Activated CD8-positive, alpha-beta memory T cell treated with anti-CD3 and anti-CD28 coated beads, Interleukin-2, amount 10 ng/mL, durations not matched to agents 7 days and 5 days (primary cell): ENCODE measurements at places on chromosomes 16 and 17.

DNA sequence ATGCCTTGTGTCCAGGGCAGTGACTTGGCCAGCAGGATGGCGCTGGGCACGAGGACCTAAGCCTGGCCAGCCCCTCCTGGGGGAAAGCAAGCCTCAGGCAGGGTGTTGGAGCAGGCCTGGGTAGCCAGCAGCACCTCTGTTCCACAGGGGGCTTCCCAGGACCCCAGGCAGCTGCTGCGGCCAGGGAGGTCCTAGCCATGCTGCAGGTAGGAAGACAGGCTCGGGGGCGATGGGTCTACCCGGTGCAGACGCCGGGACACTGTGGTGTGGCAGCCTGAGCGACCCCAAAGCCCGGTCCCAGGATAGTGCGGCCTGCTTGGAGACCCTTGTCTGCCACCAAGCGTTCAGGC is 22.4 kb upstream of the AATK start:
- no peak for DNase-seq
- H3K4me1 ChIP-seq, result no peaks in the 10 kb centered on the region
- no peak overlapping the region for H3K4me3 ChIP-seq
- no peaks in the 10 kb centered on the region for H3K27me3 ChIP-seq

DNA sequence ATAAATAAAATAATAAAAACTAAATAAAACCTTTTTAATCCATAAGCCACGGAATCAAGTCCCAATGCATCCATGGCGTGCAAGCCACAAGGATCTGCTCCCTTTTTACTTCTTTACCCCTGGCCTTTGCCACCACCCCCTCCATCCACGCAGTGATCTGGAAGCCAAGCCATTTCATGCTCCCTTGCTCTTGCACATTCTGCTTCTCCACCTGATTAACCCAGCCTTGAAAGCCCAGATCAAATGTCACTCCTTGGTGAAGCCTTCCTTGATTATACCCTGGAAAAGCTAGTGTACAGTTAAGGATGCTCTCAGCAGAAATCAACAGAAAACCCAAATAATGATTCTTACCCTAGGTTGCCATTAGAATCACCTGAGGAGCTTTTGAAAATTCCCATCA is 9.9 kb downstream of the LRRC3C start:
- H3K27ac ChIP-seq, result no peak overlapping the region
- H3K27me3 ChIP-seq, result no peaks in the 10 kb centered on the region
- no peak overlapping the region for H3K4me3 ChIP-seq
- no peak for DNase-seq
- H3K36me3 ChIP-seq, result no peaks in the 10 kb centered on the region

- DNase-seq, result no peak
- peaks cover 13% of the 10 kb centered on the region for H3K4me1 ChIP-seq
- H3K27ac ChIP-seq, result no peak overlapping the region
- H3K4me3 ChIP-seq, result no peak overlapping the region
- peaks cover 5% of the 10 kb centered on the region for H3K36me3 ChIP-seq
- peaks cover 11% of the 10 kb centered on the region for H3K27me3 ChIP-seq
Measured at GRCh38 chr17:78472035-78472905, 93.8 kb downstream of the PGS1 start.

- no peaks in the 10 kb centered on the region for H3K27me3 ChIP-seq
- no peaks in the 10 kb centered on the region for H3K36me3 ChIP-seq
- no peaks in the 10 kb centered on the region for H3K4me1 ChIP-seq
- no peak for DNase-seq
Measured at GRCh38 chr16:54677308-54677950, 253.2 kb upstream of the IRX5 start.

DNA sequence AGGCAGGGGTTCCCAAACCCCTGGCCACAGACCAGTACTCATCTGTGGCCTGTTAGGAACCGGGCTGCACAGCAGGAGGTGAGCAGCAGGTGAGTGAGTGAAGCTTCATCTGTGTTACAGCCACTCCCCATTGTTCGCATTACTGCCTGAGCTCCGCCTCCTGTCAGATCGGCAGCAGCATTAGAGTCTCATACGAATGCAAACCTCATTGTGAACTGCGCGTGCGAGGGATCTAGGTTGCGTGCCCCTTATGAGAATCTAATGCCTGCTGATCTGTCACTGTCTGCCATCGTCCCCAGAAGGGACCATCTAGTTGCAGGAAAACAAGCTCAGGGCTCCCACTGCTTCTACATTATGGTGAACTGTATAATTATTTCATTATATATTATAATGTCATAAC is 25.1 kb upstream of the RMI2 start:
- no peaks in the 10 kb centered on the region for H3K27me3 ChIP-seq
- H3K4me3 ChIP-seq, result no peak overlapping the region
- no peak for DNase-seq
- H3K36me3 ChIP-seq, result no peaks in the 10 kb centered on the region

DNA sequence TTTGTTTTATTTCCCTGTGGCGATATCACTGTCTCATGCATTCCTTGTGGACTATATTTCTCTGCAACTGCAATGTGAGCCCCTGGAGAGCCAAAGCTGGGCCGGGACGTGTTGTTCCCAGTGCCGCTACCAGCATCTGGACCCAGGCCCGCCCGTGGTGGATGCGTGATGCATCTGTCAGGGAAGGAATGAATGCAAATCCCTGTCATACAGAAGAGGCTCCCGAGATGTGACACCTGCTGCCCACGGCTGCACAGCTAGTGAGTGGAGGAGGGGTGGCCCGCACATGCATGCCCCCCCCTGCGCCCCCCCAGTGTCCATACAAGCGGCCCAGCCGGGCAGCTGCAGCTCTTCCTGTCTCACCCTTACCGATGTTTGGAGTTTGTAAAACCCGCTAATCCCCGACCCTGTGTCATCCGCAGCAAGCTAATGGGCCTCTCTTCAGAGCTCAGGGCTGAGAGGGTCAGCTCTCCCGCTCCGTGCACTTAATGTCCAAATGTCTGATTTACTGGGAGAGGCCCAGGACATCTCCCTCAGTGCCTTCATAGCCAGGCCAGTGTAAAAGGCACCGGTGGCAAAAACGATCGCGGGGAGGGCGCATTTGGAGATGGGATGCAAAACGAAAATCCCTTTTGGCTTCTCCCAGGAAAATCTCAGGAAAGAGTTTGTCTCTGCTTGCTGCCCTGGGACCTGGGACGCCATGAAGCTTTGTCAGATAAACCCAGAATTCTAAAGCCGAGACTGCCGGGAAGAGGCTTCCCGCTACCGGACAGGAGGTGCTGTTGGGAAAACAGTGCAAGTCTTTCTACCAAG is 91.8 kb downstream of the FOXL1 start:
- H3K4me3 ChIP-seq, result no peak overlapping the region
- peaks cover 3% of the 10 kb centered on the region for H3K36me3 ChIP-seq
- no peak overlapping the region for H3K27ac ChIP-seq
- DNase-seq, result no peak
- peaks cover 10% of the 10 kb centered on the region for H3K4me1 ChIP-seq
- H3K27me3 ChIP-seq, result peaks cover 14% of the 10 kb centered on the region

DNA sequence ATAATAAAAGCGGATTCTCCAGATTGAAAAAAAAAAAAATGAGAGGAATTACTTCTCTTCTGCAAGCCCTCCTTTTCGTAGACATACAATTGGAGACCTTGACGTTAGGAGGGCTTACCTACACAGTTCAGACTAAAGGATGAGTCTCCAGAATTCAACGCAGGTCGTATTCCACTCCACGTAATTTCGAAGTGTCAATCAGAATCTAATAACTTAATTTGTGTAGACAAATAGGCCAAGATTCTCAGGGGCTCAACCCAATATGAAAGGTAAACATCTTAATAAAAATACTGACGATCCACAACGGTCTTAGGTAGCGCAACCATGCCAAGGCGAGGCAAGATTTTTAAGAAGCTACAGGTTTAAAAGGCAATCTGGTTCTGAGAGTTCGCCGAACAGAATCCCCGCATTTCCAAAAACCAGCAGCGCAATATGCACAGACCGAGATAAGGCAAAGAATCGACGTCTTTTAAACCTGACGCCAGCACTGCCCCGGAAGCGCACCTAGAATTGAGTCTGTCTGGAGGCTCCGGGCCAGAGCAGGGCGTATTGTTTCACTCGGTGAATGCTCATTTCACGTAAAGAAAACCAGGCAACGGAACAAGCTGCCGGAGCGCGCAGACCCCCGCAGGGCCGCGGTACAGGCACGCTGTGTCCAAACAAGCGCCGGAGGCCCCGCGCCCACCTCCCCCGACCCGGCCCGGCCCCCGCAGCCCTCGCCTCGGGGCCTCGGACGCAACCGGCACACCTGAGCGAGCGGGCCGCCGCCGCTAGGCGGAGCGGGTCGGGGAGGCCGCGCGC is 623 bp downstream of the MBTPS1 start:
- DNase-seq, result peak; percentile 72
- H3K27me3 ChIP-seq, result no peaks in the 10 kb centered on the region
- H3K27ac ChIP-seq, result peak overlapping the region; percentile 89
- H3K36me3 ChIP-seq, result peaks cover 3% of the 10 kb centered on the region

GRCh38 chr16:67184995-67185650 is 1.4 kb upstream of the MATCAP1 start:
- no peaks in the 10 kb centered on the region for H3K36me3 ChIP-seq
- peaks cover 15% of the 10 kb centered on the region for H3K4me1 ChIP-seq
- no peak overlapping the region for H3K27ac ChIP-seq

GRCh38 chr17:42517516-42517915 is 18.5 kb upstream of the NAGLU start:
- DNase-seq, result peak; percentile 85
- H3K36me3 ChIP-seq, result no peaks in the 10 kb centered on the region
- no peaks in the 10 kb centered on the region for H3K4me1 ChIP-seq
- H3K27ac ChIP-seq, result no peak overlapping the region

DNA sequence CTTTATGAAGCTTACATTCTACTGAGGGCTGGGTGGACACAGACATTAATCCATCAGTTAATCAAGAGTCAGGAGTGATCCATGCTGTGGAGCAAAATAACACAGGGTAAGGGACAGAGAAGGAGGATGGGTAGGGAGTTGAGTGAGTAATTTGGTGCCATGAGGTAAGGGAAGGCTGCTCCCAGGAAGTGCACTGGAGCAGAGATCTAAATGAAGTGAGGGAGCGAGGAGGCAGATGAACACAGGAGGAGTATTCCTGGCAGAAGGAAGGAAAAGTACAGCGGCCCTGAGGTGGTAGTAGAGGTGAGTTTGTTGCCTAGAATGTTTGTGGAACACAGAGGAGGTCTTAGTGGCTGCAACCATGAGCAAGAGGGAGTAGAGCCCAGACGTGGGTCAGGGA is 34.8 kb downstream of the ASIC2 start:
- no peak for DNase-seq
- no peak overlapping the region for H3K4me3 ChIP-seq
- peaks cover 4% of the 10 kb centered on the region for H3K27me3 ChIP-seq
- no peaks in the 10 kb centered on the region for H3K4me1 ChIP-seq
- H3K27ac ChIP-seq, result no peak overlapping the region

- no peak for DNase-seq
- peaks cover 84% of the 10 kb centered on the region for H3K36me3 ChIP-seq
- H3K27me3 ChIP-seq, result no peaks in the 10 kb centered on the region
- no peak overlapping the region for H3K27ac ChIP-seq
Measured at GRCh38 chr16:2757344-2757743, 4.9 kb downstream of the SRRM2 start.

DNA sequence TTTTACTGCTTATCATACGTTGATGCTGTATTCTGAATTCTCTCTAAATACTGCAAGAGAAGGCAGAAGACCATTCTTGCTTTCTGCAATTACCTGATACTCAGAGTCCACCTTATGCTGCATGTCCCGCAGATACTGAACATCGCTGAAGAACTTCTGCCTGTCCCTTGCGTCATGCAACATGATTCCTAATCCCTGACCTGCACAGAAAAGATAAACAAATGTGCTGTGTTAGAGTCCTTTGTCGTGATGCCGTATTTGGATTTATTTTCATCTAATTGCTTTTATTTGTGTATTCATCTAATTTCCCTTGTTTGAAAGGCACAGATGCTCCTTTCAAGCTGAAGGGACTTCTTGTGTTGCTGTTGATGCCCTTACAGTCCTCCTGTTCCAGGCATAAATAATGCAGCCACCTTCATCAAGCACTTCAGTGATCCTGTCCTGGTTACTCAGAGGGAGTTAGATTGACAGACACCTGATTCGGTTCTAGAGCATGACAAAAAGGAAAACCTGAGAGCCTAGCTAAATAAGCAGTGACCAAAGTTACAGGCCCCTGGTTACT is 6.5 kb downstream of the MARCHF10 start:
- H3K27ac ChIP-seq, result no peak overlapping the region
- H3K4me1 ChIP-seq, result no peaks in the 10 kb centered on the region
- H3K27me3 ChIP-seq, result peaks cover 38% of the 10 kb centered on the region
- no peak overlapping the region for H3K4me3 ChIP-seq
- H3K36me3 ChIP-seq, result no peaks in the 10 kb centered on the region

DNA sequence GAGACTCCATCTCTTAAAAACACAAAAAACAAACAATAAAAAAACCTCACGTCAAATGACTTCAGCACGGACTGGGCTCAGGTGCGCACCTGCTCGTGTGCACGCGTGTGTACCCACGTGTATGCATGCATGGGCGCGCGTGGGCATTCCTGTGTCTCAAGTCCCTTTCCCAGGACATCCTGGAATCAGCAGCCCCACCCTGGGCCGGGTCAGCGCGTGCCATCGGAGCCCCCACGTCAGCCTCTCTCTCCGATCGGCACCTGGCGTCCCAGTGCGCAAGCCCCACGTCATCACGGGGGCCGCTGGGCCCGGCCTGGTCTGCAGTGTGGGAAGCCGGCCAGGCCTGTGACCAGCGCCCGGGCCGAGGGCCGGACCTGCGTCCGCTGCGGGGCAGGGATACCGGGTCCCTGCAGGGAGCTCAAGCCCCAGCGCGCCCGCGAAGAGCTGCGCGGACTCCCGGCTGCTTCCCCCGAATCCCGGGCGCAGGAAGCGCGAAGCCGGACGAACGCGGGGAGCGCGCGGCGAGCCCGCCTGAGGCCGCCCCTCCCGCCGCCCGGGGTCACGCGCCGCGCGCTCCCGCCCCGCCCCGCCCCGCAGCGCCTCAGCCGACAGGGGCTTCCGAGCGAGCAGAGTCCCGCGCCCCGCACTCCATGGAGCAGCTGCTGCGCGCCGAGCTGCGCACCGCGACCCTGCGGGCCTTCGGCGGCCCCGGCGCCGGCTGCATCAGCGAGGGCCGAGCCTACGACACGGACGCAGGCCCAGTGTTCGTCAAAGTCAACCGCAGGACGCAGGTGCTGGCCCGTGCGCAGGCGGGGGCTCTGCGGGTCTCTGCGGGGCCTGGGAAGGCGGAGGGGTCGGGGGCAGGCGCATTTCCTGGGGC is at the start of gene FN3K:
Gene FN3K, plus strand, starts transcription at position 629 of the 880 bp plus-strand sequence. Its CDS starts 22 bp downstream, at position 651.
- no peak within 1 kb of the TSS for H3K27ac ChIP-seq
- H3K27me3 ChIP-seq, result peaks cover 6% of the 10 kb centered on the region
- H3K36me3 ChIP-seq, result peaks cover 26% of the 10 kb centered on the region
- peak within 1 kb of the TSS; percentile 33 for H3K4me3 ChIP-seq
